Amniotic stem cell (primary cell): ENCODE measurements at places on chromosomes 6 and 20.

GRCh38 chr6:7541175-7542064 lies at the start of gene DSP:
TSS of gene DSP (plus strand) at chr6:7541671. CDS start at chr6:7541916, 245 bp downstream.
- peak; percentile 49 for DNase-seq

DNA sequence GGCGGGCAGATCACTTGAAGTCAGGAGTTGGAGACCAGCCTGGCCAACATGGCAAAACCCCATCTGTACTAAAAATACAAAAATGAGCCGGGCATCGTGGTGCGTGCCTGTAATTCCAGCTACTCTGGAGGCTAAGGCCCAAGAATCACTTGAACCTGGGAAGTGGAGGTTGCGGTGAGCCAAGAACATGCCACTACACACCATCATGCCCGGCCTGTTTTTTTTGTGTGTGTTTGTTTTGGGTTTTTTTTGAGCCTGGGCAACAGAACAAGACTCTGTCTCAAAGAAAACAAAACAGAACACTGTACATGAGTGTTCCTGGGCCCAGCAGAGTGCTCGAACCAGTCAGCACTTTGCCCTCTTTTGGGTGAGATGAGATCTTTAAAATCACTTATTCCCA lies 159.1 kb downstream of the MTHFD1L start:
- DNase-seq, result no peak

- DNase-seq, result no peak
Measured at GRCh38 chr20:41903586-41903985, 285.4 kb upstream of the CHD6 start.

DNA sequence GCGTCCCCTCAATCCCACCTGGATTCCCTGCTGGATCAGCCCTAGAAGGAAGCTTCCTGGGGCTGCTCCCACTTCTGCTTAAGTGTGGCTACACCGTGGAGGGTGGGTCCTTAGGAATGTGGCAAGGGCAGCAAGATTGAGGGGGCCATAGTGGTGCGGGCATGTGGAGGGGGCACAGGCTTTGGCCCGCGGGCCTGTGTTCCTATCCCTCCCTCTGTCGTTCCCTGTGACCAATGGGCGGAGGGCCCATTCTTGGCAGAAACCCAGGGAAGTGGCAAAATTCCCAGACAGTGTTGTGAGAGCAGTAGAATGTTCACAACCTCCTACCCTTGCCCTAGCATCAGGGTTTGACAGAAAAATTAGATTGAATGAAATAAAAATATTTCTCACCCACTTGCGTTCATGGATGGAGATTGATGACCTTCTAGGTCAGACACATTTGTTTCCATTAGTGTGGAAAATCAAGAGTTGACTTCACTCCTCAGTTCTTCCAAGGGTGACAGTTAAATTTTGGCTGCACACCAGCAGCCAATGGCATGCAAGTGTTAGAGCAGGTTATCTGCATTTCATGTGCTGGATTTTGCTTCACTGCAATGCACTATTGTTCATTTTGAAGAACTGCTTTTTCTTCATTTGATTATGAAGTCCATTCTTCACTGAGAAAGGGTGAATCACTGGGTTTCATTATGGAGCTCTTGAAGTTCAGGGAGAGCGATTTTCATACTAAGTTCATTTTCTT lies 49.3 kb upstream of the AHI1 start:
- no peak for DNase-seq
